ENCODE measurements at places on chromosomes 2 and 18.

GRCh38 chr2:119605096-119605495, 60.8 kb downstream of the CFAP221 start:
- DNase-seq, result no peak

- DNase-seq, result no peak
Observed at GRCh38 chr18:36402765-36403396, 105.4 kb downstream of the FHOD3 start.

DNA sequence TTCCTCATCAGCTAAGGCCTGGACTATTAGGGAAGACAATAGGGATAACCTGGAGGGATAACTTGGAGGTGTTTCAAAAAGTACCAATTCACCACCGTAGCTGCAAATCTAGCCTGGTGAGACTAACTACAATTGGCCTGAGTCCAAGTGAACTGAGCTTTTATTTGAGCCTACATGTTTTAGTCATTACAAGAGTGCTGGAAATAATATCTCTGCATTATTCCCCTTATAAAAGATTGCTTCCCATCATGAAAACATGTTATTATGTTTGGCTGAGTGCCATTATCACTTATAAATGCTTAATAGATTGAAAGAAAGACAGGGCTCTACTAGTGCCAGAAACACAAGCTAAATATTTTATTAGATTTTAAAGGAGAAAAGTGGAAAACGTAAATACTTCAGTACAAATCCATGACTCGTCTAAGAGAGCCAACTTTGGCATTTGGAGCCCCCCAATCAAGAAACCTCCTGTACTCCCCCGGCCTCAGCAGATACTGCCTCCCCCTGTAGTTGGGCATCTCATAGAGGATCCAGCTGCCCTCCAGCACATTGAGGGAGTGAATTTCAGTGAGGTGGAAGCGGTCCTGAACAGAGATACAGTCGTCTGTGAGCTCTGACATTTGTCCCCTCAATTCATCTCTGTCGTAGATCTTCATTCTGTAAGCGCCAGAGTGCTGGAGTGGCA, 3.6 kb downstream of the CRYGB start:
- no peak for DNase-seq

GRCh38 chr18:68735483-68736343, 20.8 kb upstream of the TMX3 start:
- DNase-seq, result no peak

- DNase-seq, result no peak
Observed at GRCh38 chr2:119721904-119722303, 37.8 kb upstream of the PTPN4 start.

DNA sequence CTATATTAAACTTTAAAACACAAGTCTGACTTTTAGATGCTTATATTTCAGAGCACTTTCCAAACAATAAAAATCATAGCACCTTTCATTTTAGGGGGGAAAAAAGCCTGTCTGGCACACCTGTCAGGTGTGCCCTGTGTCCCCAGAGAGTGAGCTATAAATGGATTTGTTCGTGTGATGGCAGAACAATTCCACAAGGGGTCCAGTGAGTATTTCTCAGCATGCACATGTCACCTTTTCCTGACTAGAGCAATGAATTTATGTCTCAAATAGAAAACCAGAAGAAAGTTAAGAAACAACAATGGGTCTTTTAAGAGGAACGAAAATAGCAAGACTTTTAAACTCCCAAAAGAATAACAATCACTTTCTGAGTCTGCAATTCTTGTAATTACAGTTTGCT, 55.9 kb downstream of the ACVR1C start:
- no peak for DNase-seq

Measured in stimulated activated CD8-positive, alpha-beta memory T cell treated with anti-CD3 and anti-CD28 coated beads, Interleukin-15, amount 100 ng/mL, for 4 hours (primary cell).